Cardiac septum (tissue), 1 donor: ENCODE measurements at places on chromosomes 11 and 22. TPM values are rescaled to one million over a fixed set of nuclear protein-coding genes. Genes with fewer than 3 reads are reported as not detected.

Gene GUCY1A2
- total RNA-seq: 11.0 TPM

Gene ZNF74
- total RNA-seq: 4.9 TPM

Gene GVQW3
- total RNA-seq: 0.97 TPM

Gene TECTA
- 1.2 TPM for total RNA-seq

Gene KRTAP5-7
- total RNA-seq: not detected

Gene MAPK8IP2
- 0.48 TPM for total RNA-seq

Gene TENM4
- total RNA-seq: 3.4 TPM

Gene PPFIA1
- total RNA-seq: 42.8 TPM

DNA sequence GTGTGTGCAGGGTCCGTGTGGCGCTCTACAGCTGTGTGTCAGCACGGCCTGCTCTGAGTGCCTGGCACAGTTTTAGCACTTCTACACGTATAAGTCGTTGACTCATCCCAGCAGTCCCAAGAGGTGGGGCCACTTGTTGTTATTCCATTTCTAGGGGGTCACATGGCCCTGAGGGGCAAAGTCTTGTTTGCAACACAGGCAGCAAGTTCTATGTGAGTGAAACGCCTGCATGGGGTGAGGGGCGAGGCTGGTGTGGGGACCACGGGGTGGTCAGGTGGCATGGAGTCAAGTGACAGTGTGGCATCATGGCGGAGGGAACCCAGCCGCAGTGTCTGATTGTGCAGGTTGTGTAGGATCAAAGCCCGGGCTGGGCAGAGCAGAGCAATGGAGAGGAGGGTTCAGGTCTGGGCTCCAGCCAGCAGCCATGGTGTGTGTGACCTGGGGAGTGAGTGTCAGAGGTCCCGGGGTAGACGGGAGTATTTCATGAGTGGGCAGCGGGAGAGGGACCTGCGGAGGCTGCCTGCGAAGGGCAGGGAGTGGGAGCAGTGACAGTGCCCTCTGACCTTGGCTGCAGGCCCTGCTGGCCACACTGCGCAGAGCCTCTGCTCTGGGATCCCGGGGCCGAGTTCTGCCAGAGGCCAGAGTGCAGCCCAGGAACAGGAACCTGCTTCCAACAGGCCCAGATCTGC is 27.9 kb downstream of the SHANK3 start:
- DNase-seq: peak; percentile 73

DNA sequence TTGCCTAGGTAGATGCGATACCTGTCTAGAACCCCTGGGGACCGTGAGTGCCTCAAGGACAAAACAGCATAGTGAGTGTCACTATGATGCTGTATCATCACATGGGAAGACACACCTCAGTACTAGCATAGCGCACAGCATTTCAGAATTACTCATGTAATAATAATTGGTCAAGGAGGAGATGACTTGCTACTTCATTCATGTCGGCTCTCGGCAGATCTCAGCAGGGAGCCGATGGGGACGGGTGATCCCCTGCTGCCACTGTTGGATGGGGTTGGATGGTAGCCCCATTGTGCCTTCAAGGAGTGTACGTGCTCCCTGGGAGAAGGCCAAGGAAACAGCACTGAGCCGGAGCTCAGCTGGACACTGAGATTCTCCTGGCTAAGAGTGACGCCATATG is 186.9 kb downstream of the EFCAB6 start:
- DNase-seq: no peak

GRCh38 chr11:112525270-112525669 is 264.6 kb upstream of the PLET1 start:
- DNase-seq: no peak

- peak; percentile 29 for DNase-seq
Observed at GRCh38 chr11:116505298-116506262, 267.2 kb downstream of the BUD13 start.

DNA sequence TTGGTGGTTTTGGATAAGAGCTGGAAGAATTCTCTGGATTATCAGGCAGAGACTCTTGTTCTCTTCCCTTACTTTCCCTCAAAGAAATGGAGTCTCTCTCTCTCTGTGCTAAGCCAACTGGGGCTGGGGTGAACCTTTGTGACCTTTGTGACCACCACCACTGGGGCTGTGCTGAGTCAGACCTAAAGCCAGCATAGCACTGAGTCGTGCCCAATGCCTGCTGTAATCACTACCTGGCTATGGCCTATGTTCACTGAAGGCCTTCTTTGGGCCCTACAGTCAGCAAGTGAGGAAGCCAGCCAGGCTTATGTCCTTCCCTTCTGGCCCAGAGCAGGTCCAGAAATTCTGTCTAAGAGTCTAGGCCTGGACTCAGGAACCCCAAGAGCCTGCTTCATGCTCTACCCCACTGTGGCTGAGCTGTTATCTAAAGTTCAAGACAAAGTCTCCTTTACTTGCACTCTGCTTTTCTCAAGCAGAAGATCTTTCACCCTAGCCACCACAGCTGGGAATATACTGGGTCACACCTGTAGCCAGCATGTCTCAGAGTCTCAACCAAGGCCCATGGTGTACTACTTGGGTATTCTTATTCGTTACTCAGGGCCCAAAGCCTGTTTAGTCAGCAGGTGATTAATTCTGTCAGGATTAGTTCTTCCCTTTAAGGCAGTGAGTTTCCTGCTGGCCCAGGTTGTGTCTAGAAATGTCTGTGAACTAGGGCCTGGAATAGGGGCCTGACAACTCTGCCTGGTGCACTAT is 86.0 kb downstream of the EHF start:
- no peak for DNase-seq

DNA sequence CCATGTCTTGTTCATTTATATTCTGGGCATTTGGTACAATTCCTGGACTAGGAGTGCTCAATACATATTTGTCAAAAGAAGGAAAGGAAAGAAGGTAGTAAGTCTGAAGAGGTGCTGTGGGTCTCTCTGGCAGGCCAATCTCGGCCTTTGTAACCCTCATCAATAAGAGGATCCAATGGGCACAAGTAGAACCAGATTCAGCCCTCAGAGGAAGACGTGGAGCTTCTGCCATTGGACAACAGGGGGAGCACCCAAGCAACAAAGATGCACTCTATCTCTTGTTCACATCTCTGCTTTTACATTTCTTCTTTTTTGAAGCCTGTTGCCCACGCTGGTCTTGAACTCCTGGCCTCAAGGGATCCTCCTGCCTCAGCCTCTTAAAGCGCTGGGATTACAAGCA is 2.2 kb upstream of the VPS11 start:
- no peak for DNase-seq

DNA sequence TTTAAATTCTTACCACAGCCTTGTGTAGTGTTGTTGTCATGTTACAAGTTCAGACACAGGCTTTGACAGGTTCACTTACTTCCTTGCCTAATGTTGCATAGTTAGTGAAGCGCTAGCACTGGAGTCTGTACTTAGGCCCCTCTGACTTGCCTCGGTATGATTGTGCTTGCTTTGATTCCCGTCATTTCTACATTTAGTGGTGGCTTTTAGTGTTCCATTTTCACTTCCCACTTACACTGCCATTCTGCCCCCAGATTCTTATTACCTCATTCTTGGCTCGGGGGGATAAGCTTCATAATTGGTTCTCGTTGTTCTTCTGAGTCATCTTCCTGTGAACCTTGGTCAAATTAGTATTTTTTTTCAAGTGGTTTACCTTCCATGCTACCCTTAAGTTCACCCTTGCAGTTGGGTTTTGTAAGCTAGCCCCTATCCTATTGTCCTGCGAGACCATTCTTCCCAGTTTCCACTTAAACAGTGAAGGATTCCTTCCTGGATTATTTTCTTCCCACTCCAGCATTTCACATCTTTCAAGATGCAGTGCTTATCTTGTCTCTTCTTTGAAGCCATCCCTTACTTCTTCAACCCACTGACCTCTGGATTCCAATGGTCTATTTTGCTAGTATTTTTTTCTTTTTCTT is 68.7 kb downstream of the DDX10 start:
- DNase-seq: no peak

- no peak for DNase-seq
Observed at GRCh38 chr11:122791836-122792235, 46.5 kb upstream of the CRTAM start.

DNA sequence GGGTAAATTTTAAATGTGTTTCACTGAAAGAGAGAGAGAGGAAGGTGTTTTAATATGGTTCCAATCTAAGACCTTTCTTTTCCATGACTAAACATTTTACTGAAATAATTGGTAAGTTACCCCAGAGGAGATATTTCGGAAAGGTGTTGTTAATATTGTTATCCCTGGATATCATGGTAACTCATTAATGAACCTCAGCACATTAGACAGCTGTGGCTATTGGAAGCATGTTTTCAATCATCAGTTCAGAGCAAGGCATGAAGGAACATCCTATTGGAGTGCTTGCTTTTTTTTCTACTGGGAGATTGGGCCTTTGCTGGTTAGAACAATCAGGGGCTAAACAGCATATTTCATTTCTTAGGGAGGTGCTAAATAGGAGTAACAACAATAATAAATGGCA is 11.8 kb downstream of the BARX2 start:
- no peak for DNase-seq

GRCh38 chr22:41530890-41531714 is 13.2 kb downstream of the POLR3H start:
- DNase-seq: no peak

DNA sequence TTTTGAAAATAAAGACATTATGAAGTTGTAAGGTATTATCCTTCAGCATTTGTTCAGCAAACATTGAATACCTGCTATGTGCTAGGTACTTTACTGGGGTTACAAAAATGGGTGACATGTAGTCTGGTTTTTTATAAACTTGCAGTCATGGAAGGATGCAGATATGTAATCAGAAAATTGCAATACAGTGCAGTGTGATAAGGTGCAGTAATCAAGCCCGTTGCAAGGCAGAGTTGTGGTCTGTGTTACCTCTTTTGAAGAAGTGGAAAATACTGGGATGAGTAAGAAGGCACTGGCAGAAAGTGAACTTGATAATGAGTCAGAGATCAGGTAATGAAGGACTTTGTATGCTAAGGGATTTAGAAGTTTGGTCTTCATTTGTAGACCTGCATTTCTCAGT is 8.1 kb downstream of the FBXO7 start:
- DNase-seq: no peak
